ENCODE measurements at places on chromosomes 13 and 19.

GRCh38 chr19:18299654-18300053, 18.2 kb upstream of the JUND start:
- no peak for DNase-seq

DNA sequence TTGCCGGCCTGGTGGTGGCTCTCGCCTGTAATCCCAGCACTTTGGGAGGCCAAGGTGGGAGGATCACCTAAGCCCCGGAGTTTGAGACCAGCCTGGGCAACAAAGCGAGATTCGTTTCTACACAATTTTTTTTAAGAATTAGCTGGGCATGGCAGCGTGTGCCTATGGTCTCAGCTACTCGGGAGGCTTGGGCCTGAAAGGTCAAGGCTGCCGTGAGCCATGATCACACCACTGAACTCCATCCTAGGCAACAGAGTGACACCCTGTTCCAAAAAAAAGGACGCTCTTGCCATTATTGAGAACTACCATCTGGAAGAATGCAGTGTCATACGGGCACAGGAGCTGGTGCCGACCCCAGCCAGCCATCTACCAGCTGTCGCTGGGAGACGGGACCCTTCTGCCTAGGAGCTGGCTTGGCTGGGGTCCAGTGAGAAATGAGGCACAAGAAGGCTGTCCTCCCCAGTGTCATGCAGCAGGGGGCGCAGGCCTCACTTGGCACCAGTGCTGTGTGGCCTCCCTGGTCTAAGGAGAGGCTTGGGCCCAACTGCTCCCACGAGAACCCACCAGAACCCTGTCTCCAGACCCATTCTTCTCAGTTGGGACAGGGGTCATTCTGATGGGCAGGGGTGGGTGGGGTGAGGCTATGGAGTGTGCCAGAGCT, 12.2 kb upstream of the RELB start:
- no peak for DNase-seq

GRCh38 chr13:54637366-54637765, 1608.8 kb downstream of the OLFM4 start:
- DNase-seq = no peak

DNA sequence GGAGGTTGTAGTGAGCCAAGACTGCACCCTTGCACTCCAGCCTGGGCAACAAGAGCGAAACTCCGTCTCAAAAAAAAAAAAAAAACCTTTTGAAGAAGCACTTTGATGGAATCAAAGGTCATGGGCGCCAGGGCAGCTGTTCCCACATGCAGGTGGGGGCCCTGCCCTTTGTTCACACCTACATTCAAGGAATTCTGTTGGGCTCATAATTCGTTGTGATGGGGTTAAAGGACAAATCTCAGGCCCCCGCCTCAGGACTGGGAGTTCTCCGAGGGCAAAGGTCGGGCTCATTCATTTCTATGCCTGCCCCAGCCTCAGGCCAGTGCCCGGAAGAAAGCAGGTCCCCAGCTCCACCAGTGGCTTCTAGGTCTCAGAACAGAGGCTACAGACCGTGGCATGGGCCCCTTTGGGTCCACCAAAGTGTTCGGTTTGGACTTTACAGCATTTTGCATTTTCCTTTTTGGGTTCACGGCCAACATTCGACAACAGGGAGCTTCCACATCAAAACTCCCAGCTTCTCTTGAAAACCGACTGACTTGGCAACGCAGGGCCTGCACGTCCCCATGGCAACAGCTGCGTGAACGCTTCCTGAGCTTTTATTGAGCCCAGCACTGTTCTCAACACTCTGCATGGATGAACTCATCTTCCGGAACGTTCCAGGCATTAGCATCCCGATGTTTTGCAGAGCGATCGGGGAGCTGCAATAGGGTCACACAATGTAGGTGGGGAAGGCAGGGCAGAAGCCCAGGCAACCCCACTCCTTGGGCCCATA, 10.1 kb upstream of the GTF2F1 start:
- DNase-seq = no peak

GRCh38 chr13:61685682-61686012, 270.0 kb upstream of the PCDH20 start:
- DNase-seq = no peak

DNA sequence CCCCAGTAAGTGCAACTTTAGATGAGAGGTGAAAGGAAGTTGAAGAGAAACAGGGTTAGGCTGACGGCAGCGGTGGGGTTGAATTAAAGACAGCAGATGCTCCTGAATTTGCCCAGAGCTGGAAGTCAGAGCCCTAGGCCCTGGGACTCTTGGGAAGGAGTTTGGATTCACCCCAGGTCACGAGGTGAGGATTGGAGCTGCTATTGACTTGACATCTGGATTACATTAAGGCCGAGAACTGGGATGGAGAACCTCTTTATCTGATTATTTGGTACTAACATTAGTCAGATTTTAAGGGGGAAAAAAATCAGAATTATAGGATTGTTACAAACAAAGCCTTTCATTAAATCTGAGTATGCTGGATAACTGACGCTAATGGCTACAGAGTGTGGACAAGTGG, 367.2 kb downstream of the ZNF536 start:
- DNase-seq = no peak

DNA sequence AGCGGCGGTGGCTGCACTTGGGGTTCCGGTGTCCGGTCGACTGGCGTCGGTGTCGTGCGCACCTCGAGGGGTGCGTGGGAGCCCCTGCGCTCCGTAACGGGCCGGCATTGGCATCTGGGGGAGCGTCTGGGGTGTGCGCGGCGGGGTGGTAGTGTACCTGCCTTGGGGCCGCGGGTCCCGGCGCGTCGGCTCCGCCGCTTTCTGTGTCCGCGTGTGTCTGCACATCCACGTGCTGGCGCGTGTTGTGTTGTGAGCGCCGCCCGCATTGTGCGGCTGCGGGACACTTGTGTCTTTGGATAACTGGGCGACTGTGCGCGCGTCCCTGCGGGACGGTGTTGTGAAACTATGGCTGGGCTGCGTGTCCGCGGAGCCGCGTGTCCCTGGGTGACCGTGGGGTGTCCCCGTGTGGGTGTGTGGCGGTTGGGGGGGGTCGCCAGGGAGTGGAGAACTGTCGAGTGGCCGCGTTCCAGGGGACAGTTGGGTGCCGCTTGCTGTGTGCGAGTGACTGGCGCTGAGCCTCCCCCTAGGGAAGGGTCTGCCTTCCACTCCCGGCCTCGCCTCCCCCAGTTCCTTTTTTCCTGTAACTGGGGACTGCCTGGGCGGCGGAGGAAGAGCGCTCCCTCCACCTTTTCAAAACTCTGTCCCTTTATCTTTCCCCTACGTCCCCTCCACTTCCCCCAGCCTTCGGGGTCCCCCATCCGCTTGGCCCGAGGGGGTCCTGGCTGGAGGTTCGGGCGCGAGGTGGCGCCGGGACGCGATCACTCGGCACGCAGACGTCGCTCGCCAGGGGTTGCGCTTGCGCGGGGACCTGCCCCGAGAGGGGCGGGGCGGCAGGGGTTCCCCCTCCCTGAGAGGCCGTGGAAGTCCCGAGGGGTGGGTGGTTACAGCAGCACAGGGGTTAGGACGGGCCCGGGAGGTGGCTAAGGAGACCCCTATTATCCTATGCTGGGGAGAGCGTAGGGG, 5.7 kb upstream of the NFIC start:
- no peak for DNase-seq

GRCh38 chr13:30780338-30780981, 45.1 kb downstream of the ALOX5AP start:
- DNase-seq = no peak

GRCh38 chr19:49637821-49638738, 1.9 kb downstream of the RRAS start:
- no peak for DNase-seq

GRCh38 chr13:24503379-24503696, 9.2 kb downstream of the PARP4 start:
- DNase-seq = no peak

DNA sequence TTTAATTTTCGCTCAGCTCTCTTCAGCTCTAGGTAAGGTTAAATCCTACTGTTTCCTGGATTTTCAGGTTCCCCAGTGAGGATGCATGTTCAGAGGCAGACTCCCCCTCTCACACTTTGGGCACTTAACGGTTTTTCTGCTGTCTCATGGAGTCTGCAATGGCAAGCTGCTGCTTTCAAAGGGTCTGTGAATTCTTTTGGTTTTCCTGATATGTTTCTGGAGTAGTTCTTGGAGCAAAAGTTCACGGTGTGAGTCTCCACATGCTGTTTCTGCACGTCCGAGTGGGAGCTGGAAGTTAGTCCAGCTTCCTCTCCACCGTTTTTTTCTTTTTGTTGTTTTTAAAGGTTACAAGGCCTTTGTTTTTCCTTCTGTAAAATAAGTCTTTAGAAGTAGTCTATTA, 35.4 kb downstream of the DNAJC15 start:
- no peak for DNase-seq

GRCh38 chr19:13652810-13653590, 111.3 kb upstream of the MRI1 start:
- peak; percentile 70 for DNase-seq

- no peak for DNase-seq
Observed at GRCh38 chr19:54670576-54671357, 8.0 kb downstream of the LILRB4 start.

DNA sequence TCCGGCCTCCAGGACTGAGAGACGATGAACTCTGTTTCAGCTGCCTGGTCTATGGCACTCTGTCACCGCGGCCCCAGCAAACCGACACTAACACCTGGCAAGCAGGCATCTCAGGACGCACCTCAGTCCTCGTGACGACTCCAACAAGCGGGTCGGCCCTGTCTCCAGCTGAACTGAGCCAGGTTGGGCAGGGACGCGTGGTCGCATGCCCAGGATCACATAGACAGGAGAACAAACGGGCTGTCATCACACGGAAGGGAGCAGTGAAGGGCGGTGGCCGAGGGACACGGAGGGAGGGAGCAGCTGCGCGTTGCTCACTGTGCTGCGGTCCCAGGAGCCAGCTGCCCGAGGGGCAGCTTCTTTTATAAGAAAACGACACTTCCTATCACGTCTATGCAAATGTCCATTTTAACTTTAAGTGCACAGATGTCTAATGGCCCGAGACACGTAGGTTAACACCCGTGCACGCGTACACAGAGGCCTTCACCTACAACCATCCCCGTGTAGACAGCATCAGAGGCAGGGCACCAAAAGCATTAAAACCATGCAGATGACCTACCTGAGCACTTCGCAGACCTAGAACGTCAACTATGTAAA, 8.9 kb downstream of the SGTA start:
- DNase-seq = no peak

DNA sequence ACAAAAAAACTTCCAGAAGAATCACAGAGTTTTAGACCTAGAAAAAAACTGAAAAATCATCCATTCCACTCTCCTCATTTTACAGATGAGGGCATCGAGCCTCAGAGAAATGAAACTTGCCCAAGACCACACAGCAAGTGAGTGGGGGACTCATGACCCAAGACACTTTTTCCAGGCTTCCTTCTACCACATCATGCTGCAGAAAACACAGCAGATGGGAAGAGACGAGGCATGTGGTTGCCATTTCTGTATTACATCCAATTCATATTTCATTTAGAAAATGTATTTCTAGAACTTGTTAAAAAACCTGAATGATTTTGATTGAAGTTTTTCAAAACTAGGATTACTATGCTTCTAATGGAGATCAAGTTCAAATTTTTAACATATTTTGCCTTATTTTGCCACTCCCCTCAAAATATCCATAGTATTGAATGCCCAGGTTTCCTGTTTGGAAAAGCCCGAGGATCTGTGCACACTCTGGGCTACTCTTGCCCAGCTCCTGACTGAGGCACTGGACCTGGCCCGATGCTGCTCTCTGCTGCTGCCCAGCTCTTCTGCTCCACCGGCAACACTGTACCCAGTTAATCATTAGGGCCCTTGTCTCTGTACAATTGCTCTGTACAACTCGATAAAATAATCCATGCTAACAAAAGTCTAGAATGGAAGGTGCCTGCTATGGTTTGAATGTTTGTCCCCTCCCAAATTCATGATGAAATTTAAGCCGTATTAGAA, 157.4 kb downstream of the EFNB2 start:
- no peak for DNase-seq

DNA sequence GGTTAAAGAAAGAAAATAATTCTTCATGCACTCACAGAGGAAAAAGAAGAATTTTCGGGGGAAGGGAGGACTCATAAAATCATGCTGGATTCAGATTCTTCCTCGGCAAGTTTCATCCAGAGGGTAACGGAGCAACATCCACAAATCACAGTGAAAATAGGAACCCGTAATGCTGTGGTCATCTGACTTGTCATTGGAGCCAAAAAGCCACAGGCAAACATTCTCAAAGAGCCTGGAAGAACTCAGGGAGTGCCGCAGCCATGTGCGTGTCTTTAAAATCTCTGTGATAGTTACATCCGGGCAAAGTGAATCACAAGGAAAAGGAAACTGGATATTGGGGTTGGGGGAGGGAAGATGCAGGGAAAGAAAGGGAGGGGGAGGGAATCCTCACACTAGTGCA, 33.0 kb upstream of the VSTM2B start:
- no peak for DNase-seq

DNA sequence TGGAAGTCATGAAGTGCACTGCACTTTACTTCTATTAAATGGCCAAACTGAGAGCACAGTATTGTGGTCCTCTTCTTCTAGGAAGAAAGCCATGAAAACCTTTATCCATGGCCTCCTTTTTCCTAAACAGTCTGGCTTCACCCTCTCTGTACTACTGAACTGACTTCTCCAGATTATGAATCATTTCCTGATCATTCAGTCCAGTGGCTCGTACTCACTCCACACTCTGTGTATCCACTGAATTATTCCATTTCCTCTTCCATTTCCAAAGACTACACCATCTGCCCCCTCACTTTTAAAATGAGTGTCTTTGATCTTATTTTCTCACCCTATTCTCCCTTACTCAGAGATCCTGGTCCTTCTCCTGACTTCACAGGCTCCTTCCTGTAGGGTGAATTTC, 29.7 kb upstream of the FREM2 start:
- no peak for DNase-seq

DNA sequence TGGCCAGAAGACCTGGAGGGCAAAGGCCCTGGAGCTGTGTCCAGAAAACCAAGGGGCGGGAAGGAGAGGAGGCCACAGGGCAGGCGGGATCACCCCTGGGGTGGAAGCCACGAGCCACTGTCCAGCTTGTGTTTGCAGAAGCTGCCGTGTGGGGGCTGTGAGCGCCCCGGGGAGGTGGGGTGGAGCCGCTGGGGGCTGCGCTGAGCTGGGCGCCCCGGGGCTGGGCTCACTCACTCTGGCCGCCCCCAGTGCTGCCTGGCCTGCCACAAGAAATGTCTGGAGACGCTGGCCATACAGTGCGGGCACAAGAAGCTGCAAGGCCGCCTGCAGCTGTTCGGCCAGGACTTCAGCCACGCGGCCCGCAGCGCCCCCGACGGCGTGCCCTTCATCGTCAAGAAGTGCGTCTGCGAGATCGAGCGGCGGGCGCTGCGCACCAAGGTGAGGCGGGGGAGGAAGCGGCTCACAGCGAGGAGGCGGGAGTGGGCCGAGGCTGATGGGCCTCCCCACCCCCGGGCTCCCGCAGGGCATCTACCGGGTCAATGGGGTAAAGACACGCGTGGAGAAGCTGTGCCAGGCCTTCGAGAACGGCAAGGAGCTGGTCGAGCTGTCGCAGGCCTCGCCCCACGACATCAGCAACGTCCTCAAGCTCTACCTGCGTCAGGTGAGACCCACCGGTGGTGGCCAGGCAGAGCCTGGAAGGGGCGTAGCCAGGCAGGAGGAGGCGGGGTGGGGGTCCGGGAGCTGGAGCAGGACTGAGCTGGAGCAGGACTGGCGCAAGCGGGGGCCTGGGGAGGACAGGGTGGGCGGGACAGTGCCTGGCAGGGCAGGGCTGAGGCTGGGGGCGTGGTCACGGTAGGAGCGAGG, 13.6 kb downstream of the POLR2E start:
- DNase-seq = no peak

Data from NCI-H2081 treated with DMSO at 0.1 percent for 48 hours (cell line).